ENCODE measurements at places on chromosomes 7 and 10.

DNA sequence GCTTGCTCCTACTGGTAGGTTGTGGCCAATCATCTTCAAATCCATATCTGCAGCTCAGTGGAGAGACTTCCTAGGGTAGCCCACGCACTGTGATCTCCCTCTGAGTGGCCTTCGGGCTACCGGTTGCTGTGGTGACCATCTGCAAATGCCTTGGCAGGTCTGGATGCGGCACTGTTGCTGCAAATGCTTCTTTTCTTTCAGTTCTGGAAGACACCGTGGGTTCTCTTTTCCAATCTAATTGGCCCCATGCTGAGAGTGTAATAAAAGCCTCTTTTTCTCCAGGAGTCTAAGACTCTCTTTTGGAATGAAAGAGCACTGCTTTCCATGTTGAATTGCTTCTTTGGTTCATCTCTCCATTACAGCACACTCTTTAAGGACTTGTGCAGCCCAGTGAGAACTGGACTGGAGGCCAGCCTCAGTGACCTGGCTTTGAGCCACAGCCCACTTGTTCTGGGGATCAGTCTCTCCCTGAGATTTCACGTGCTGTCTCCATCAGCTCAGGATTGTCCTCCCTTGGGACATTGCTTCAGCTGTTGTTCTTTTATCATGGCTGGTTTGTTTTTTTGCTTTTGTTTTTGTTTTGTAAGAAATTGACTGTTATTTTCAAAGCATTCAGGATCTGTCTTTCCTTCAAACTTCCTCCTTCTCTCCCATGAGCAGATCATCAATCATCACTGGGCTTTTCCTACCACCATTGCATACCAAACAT is 286.6 kb downstream of the BMPER start:
- no peak for DNase-seq

DNA sequence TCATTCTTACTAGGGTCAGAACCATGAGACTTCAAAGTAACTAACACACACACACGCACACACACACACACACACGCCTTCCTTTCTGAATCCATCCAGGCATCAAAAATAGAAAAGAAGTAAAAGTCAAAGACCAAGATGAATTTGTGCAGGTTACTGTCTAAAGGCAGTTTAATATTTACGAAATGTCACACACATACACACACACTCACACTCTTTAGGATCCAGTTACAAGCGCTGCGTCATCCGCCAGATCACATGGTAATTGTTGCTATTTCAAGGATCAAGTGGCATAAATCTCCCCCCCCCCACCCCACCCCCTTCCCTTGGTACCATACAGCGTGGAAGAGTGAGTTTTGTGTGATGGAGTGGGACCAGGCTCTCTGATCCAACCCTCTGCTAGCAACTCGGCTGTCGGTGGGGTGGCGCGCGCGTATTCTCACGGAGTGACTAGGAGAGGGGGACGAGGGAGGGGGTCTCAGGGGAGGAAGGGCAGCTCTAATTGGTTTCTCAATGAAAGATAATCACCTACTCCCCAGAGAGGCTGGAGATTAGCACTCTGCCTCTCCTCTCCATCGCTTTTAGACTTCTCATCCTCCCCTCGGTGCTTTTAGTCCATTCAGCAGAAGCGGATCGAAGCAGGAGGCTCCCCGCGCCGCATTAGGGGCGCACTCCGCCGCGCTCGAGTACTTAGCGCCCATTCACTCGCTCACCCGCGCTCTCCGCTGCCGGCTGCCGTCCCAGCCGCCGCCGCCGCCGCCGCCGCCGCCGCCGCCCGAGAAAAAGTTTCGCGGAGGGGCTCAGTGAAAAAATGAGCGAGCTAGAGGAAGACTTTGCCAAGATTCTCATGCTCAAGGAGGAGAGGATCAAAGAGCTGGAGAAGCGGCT is 83.5 kb upstream of the PRKG1 start:
- no peak for DNase-seq

DNA sequence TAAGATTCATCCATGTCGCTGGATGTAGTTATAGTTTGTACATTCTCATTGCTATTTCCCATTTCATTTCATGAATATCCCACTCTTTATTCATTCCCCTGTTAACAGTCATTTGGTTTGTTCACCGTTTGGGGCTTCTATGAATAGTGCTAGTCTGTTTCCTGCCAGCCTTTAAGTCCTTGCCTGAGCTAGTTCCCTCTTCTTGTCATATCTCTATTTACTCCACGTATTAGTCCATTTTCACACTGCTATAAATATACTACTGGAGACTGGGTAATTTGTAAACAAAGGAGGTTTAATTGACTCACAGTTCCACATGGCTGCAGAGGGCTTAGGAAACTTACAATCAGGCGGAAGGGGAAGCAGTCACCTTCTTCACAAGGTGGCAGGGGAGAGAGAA is 56.2 kb downstream of the PLCE1 start:
- DNase-seq = no peak

DNA sequence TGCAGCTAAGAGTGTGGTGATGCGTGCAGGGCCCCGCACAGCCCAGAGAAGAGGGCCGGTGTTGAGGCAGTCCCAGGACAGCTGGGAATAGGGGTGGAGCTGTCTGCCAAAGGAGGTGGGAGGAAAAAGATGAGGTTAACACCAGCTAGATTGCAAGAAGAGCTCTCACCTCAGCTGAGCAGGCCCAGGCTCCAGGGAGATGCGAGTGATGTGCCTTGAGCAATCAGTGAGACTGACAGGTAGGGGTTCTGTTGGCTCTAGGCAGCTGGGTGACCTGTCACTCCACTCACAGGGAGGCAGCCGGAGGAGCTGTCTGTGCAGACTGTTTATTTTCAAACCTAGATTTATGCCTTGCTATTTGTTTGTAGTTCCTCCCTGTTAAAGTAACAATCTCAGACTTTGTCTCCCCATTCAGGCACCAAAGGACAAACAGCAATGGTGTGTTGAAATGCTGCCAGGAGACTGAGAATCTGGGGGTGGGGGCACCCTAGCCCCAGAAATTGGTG is 205.1 kb upstream of the CXCL12 start:
- DNase-seq = no peak

GRCh38 chr10:42938351-42938750 is 138.5 kb upstream of the RET start:
- no peak for DNase-seq

- DNase-seq = no peak
Observed at GRCh38 chr10:69048103-69048502, 39.8 kb upstream of the SRGN start.

- DNase-seq = no peak
Observed at GRCh38 chr10:60434418-60435046, 44.9 kb upstream of the ANK3 start.

- DNase-seq = no peak
Observed at GRCh38 chr10:106185951-106186350, 978.6 kb downstream of the SORCS1 start.

GRCh38 chr7:142168746-142169145 is 57.2 kb downstream of the MGAM2 start:
- no peak for DNase-seq

DNA sequence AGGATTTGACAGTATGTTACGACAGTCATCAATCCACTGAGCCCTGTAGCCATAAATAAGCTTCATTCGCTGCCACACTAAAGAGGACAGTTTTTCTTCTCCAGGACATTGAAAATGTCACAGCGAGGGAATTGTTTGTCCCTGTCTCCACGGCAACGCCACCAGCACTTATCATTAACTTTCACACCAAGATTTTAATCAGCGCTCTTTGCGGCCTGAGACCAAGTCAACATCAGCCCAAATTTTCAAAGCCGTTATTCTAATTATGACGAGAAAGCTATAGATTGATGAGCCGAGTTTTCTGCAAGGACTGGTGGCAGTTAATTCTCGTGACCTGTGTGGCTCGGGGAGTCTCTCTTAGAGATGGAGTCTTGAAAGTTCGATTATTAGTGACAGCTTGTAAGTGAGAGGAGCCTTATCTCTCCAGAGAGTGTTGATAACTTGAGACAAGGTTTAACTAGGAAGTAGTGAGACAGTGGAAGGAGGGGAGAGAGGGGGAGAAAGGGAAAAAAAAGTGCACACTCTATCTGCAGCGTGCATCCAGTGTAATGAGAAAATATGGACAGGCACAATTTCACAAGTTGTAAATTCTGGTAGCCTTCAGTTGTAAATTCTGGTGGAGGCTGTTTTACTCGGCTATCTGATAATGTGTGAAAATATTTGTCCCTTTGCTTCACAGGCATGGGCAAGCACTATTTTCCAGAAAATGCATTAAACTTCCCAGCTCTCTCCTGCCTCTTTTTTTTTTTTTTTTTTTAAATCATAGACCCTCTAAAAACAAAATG is 473.3 kb downstream of the LRMDA start:
- DNase-seq = no peak

DNA sequence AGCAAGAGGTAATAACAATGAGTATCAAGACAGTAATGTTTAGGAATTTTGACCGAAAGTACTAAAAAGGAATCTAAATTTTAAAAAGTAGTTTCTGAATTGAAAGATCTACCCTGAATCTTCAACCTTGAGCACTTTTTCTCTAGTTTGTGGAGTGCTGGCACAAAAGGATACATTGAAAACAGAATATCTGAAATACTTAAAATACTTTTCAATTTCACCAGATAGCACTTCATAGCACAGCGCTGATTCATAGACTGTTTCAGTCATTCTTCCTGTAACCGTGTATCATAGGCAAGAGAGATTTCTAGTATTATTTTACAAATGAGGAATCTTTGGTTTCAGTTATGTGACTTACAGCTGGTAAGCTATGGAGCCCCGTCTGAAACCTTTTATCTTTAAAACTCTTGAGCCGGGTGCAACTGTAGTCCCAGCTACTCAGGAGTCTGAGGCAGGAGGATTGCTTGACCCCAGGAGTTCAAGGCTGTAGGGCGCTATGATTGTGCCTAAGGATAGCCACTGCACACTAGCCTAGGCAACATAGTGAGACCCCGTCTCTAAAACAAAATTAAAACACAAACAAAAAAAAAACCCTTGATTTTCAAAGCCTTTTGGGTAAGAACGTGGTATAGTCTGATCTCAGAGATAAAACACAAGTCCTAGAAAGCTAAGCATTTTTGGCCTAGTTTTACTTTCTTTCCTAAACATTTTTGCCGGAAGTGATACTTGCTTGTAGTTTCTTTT is 35.1 kb downstream of the FHIP2A start:
- DNase-seq = no peak

DNA sequence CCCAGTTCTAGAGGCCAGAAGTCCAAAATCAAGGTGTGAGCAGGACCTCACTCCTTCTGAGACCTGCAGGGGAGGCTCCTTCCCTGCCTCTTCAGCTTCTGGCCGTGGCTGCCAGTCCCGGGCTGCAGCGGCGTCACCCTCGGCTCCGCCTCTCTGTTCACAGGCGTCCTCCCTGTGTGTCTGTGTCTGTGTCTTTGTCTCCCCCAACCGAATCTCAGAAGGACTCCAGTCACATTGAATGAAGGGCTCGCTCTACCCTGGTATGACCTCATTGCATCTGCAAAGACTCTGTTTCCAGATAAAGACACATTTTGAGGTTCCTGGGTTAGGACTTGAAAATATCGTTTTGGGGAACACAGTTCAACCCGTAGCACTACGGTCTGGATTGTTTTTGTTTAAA is 33.1 kb upstream of the GALNT11 start:
- peak; percentile 12 for DNase-seq

DNA sequence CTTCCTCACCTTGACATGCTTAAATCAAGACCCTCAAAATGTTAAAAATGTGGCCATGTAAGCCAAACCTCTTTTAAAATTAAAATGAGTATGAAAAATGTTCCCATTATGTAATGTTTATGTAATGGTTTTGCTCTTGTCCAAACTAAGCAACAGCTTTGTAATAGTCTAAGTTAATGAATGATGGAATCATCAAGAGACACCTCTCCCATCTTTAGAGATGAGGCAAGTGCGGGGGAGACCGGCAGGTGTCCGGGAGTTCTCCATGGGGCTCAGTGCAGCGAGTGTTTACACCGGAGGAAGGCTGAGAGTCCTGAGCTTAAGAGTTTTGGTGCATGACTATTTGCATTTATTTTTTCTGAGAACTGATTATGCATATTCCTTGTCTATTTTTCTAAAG is 384.9 kb upstream of the RNF32 start:
- no peak for DNase-seq

DNA sequence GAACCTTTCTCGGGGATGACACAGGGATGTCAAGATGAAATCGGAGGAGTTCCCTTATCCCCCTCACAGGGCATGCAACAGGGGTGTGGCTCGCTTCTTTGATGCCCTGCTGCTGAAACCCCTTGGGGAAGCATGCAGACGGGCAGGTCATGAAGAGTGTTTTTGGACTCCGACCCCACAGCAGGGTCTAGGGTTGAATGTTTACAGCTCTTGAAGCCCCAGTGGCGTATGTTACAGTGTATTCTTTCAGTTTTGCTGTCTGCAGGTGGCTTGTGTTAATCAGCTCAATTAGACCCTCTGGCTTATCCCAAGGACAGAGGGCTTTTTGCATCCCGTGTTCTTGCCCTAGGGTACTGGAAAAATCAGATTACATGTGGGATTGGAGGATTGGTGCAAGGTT is 446.5 kb downstream of the LRMDA start:
- DNase-seq = no peak

- no peak for DNase-seq
Observed at GRCh38 chr10:49488056-49488717, 50.7 kb downstream of the ERCC6 start.

DNA sequence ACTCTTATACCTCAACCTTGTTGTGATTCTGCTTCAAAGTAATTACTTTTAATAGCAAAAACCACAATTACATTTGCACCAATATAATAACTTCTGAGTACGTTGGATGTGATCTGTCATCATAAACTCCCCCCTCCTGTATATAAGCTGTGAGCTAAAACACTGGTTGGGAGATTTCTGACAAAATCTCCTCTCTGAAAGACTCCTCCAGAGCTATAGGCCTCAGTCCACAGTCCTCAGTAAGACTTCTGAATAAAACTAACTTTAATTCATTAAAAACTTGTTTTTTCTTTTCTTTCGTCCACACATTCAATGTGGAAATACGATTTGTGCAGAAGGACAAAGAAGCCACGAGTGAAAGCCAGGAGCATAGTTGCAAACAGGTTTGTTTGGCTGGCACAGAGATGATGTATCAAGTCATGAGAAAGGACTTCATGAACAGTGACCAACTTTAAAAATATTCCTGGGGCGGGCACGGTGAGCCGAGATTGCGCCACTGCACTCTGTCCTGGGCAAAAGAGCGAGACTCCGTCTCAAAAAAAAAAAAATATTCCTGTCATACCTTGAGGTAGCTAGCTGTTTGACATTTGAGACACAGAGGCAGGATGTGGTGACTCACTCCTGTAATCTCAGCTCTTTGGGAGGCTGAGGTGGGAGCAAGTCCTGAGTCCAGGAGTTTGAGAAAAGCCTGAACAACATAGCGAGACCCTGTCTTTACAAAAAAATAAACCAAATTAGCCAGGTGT is 91.1 kb upstream of the ARHGAP21 start:
- no peak for DNase-seq

GRCh38 chr7:47937065-47937687 is 11.1 kb downstream of the PKD1L1 start:
- DNase-seq = no peak

DNA sequence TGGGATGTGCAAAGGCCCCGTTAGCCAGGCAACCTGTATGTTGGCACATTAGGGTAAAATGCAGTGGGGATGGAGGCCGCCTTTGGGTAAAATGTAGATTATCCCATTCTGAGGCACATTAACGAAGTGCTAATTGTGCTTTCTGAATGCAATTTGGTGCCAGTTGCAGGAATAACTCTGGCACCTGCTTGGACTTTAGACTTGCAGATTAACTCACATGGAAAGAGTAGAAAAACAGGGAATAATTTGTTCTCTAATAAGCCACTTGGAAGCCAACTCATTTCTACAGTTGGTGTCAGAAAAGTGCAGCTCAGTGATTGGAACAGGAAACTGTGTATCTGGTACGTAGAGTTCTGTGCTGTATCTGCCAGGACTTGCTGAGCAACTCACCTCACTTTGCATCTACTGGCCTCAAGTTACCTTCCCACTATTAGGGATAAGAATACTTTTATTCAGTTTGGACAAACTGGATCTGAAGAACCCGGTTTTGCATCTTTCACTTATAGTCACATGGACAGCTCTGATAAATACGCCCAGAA is 377.4 kb upstream of the PODXL start:
- DNase-seq = no peak

Data from stimulated activated CD8-positive, alpha-beta memory T cell treated with anti-CD3 and anti-CD28 coated beads, Interleukin-7, amount 100 ng/mL, for 1 hour (primary cell).